ENCODE measurements at places on chromosomes 3 and 15.

DNA sequence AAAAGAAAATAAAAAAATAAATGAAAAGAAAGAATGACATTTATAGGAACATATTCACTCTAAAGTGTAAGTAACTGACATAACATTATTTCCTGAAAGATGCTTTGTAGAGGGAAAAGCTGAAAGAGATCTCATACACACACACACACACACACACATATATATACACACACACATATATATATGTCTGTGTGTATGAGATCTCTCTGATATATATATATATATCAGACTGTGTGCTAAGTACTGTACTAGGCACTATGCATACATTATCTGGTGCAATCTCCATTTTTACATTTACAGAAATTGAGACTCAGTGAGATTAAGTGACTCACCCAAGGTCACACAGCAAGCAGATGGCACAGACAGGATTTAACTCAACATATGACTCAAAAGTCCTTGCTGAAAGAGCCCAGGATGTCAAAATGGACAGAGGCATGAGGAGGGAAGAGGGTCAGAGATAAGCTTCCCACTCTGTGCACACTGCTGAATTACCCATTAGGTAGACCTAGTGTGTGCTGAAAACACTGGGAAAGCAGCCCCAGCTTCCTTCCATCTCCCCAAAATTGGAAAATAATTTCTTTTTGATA is 15.0 kb downstream of the BHLHE40 start:
- no peak for DNase-seq

DNA sequence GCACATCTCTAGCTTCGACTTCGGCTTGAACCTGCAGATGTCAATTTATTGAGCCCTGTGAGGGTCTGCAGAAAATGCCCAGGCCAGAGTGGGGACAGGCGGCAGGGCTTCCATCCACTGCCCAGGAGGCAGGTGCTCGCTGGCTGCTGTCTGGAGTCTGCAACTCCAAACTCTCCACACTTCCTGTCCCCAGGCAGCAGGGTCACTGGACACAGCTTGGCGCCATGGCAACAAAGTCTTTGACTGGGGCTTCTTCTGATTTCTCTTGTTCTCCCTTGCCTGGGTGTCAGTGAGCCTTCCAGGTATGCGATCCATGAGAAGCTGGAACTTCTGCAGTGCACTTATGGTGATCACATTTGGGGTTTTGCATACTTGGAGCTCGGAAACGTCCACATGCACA is 33.5 kb downstream of the SV2B start:
- no peak for DNase-seq

- DNase-seq = no peak
Observed at GRCh38 chr3:32181365-32181764, 57.1 kb upstream of the CMTM8 start.

GRCh38 chr15:39661776-39662175 is 80.9 kb downstream of the THBS1 start:
- DNase-seq = no peak

- DNase-seq = no peak
Observed at GRCh38 chr3:32597656-32598055, 27.0 kb upstream of the DYNC1LI1 start.
